Fibroblast of upper back skin (primary cell): ENCODE measurements at places on chromosomes 5 and 9.

- DNase-seq: no peak
Observed at GRCh38 chr5:39680213-39680612, 255.4 kb upstream of the DAB2 start.

DNA sequence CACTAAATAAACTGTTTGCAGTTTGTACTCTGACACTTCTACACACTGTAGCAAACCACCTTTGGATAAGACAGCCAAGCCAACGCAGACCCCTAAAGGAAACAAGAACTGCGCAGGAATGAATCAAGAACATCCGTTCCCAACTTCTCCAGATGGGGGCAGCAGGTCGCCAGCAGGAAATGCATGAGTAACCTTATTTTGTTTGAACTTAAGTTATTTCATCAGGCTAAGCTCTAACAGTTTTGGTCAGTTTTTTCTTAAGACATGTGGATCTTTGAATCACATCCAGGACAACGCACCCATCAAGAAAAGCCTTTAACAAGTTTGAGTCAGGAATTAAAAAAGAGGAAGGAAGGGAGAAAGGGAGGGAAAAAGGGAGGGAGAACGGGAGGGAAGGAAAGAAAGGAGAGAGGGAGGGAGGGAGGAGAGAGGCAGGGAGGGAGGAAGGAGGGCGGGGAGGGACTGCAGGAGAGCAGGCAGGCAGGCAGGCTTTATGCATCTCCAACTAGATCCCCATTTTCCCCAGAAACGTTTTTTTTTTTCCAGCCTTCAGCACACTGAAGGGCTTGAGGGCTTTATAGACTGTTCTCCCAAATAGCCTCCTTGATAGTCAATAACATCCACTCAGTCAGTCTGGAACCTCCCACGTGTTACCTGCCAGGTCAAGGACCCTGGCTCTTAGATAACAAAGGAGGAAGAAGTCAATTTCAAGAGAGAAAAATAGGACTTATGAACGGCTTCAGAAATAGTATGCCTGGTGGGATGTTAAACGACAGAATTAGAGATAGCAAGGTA lies 22.2 kb downstream of the BHMT start:
- DNase-seq: peak; percentile 94

DNA sequence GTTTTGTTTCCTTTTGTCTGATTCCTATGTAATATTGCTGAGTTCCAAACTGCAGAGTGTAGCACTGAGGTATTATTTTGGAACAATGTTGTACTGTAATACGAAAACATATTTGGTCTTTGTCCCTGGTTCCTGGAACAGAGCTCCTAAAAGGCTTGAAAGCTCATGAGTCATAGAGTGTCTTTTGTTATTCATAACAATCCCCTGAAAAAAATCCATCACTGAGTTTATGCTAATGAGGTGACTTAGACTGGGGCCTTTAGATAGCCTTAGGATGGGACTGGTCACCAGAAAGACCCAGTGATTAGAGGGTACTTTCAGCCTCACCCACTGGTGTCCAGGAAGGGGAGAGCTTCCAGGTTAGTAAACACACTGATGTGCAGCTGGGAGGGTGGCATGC lies 132.7 kb upstream of the POU5F2 start:
- DNase-seq: peak; percentile 15

- no peak for DNase-seq
Observed at GRCh38 chr5:133389066-133389590, 223.2 kb downstream of the FSTL4 start.

DNA sequence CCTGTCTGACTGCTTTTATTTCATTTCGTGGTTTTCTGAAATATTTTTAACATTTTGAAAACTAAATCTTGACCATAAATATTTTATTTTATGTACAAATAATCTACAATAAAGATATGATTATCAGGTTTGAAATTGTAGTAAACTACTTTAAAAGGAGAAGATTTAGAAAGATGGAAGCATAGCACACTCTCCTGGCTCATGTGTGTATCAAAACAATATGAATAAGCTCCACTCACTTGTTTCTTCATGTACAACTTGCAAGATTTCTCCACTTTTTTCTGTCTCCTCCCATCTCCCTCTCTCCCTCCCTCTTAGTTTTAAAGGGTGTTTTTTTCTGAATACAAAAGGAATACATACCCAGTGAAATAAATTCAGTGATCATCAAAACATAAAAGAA lies 15.4 kb upstream of the VPS13A start:
- no peak for DNase-seq

DNA sequence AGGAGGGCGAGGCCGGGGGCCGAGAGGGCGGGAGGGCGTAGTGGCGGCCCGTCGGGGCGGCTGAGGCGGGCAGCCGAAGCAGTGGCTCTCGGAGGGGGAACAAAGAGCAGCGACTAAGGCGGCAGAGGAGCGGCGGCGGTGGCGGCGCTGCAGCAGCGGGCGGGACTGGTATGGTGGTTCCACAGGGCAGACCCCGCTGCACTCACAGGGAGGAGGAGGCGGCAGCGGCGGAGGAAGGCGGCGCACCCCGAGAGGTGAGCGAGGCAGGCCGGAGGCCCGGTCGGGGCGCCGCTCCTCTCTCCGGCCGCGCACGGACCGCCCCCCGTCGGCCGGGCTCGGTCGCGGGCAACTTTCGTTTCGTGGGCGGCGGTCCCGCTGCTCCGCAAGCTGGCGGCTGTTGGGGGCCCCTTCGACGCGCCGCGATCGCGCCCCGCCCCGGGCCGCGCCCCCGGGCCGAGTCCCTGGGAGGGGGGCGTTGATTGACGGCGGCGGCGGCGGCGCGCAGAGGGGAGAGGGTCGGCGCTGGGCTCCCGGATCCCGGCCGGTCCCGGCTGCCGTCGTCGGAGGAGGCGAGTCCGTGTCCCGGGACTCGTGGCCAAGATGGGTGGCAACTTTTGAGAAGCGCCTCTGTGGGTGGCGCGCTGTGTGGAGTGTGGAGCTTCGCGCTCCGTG lies 467 bp downstream of the CNOT6 start:
- DNase-seq: peak; percentile 16

DNA sequence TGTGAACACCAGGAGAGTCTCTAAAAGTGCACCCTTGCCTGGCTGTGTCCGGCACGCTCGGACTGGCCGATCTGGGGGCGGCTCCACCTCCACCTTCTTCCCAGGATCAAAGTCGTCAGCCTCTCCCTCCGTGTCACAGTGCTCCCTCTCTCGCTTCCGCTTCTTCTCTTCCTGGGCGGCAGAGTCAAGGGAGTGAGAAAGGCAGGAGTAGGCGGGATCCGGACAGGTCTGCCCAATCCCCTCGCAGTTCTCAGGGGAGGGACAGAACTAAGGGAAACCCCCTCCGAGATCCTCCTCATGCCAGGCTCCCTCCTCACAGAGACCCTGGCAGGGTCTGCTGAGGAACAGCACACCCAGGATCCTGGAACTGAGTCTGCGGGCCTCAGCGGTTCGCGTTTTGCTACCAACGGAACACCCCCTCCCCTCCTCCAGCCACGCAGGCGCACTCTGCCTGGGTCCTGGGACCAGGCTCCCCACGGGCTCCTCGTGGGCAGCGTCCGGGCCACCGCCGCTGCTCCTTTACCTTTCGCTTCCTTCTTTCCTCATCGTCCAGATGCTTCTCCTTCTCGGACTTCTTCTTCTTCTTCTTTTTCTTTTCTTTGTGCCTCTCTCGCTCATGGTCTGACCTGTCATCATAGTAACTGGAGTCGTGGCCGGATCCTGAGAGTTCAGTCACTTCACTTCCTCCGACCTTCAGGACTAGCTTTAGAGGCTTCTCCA lies 1.3 kb downstream of the BRD9 start:
- DNase-seq: no peak

DNA sequence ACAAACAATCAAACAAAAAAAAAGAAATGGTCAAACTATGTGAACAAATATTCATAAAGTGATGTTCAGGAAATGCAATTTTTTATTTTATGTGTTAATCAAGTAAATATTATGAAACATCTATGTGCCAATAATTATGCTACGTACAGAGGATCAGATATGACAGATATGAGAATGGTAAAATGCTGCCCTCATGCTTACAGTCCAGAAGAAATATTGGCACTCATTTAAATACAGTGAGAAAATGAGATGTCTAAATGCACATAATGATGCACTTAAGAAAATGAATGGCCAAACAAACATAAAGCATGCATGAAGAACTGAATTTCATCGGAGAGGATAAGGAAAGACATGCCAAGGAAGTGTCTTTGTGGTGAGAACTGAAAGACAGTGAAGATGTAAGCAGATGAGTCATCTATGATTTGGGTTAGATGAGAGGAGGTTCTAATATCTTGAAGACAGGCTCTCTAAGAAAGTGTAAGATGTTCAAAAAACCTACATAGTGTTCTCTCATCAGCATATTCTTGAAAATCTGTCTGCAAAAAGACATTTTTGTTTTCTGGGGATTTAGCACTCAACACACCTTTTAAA lies 1231.1 kb upstream of the ACO1 start:
- peak; percentile 12 for DNase-seq

GRCh38 chr9:130319944-130320712 lies 54.6 kb downstream of the HMCN2 start:
- no peak for DNase-seq

GRCh38 chr5:179909224-179909623 lies 1.5 kb upstream of the TBC1D9B start:
- DNase-seq: no peak

DNA sequence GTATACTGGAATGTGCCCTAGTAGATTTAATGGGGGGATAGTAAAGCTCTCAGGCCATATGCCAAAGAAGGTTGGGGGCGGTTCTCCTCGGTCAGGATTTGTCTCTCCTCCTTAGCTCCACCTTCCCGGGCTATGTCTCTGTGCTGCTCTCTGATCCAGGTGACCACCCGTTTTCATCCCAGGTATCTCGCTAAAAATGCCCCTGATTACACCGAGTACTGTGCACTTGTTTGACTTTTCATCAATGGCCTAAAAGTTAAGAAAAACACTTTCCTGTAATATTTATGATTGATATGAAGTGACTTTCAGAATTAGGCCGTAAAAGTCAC lies 724 bp downstream of the NDUFS6 start:
- no peak for DNase-seq

GRCh38 chr5:154861946-154862345 lies 3.5 kb downstream of the CNOT8 start:
- no peak for DNase-seq

DNA sequence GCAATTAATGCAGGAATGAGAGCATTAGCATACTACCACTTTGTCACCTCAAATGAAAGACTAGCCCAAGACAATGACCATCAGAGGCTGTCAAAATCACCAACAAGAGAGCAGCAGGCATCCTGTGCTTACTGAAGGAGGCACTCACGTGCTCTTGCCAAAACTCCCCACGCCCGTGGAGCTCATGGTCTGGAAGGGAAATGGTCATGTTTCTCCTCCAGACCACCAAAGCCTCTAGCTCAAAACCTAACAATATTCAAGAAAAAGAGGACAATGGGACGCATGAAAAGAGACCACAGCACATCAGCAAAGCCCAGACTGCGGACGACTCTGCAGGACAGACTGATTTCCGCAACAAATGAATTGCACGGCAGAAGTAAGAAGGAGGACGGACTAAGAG lies 12.8 kb downstream of the AKNA start:
- no peak for DNase-seq

DNA sequence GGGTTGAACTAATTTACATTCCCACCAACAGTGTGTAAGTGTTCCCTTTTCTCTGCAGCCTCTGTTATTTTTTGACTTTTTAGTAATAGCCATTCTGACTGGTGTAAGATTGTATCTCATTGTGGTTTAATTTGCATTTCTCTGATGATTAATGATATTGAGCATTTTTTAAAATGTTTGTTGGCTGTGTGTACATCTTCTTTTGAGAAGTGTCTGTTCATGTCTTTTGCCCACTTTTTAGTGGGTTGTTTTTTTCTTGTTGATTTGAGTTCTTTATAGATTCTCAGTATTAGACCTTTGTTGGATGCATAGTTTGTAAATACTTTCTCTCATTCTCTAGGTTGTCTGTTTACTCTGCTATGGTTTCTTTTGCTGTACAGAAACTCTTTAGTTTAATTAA lies 101.6 kb downstream of the NIPBL start:
- no peak for DNase-seq

GRCh38 chr9:136207616-136208015 lies 2.7 kb upstream of the LHX3 start:
- no peak for DNase-seq

DNA sequence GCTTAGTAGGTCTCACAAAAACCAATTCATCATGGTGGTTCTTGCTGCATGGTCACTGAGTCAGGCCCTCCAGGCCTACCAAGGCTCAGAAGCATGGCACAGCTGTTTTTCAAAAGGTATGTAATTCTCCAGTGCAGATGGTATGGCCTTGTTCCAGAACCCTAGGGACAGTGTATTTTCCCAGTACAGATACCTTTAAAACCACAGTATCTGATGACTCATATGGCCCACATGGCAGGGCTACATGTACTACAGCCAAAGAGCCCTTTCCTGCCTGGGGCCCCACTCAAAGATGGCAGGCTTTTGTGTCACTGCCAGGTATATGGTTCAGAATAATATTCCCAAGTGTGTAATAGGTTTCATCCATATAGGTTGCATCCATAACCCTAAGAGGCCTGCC lies 16.5 kb downstream of the CSF2 start:
- DNase-seq: peak; percentile 84

GRCh38 chr9:132175431-132175830 lies 13.6 kb downstream of the NTNG2 start:
- DNase-seq: no peak

- DNase-seq: peak; percentile 38
Observed at GRCh38 chr5:128490761-128491160, 47.3 kb downstream of the FBN2 start.

DNA sequence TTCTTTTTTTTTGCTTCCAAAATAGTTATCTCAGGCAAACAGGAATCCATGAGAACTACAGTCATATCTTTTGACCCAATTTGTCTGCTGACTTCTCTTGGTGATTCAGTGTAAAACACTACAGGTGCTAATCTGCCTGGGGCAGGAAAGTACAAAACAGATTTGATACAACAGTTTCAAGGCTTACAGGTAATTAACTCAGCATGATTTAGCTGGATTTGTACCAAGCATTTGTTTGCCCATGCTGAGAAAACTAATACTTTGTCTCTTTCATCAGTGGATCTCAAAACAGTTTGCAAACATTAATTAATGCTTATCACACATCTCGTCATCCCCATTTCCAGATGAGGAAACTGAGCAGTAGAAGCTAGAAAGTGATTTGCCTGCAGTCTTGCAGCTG lies 312.5 kb upstream of the SEMA6A start:
- no peak for DNase-seq

- no peak for DNase-seq
Observed at GRCh38 chr9:73347123-73347522, 195.5 kb downstream of the ANXA1 start.

- no peak for DNase-seq
Observed at GRCh38 chr5:132546108-132546507, 2.8 kb upstream of the IL5 start.

GRCh38 chr5:18048449-18048848 lies 414.2 kb downstream of the TAF11L14 start:
- DNase-seq: no peak
